ENCODE measurements at places on chromosomes 6 and 20.

DNA sequence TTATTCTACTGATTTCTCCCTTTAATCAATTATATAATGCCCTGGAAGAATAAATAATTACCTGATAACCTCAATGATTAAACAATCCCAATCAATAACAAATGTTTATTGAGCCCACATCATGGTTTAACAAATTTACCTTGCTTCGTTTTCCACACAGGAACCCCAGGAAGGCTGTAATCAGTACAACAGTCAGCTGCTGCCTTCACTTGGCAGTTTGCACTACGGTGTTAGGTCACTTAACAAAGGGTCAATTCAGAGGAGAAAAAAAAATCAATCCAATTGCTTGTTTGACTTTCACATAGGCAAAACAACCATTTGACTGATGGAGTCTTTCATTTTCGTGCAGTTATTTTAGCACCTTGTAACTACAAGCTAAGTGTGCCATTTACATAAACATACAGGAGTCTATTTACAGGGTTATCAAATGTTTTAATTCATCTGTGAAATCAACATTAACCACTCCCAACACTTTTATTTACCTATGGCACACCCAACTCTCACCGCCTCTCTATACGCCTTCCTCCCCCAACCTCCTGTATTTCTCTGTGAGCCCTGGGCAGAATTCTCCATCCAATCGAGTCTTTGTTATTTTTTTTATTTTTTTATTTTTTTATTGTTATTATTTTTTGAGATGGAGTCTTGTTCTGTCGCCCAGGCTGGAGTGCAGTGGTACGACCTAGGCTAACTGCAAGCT lies 140.4 kb upstream of the TAB2 start:
- no peak for DNase-seq

DNA sequence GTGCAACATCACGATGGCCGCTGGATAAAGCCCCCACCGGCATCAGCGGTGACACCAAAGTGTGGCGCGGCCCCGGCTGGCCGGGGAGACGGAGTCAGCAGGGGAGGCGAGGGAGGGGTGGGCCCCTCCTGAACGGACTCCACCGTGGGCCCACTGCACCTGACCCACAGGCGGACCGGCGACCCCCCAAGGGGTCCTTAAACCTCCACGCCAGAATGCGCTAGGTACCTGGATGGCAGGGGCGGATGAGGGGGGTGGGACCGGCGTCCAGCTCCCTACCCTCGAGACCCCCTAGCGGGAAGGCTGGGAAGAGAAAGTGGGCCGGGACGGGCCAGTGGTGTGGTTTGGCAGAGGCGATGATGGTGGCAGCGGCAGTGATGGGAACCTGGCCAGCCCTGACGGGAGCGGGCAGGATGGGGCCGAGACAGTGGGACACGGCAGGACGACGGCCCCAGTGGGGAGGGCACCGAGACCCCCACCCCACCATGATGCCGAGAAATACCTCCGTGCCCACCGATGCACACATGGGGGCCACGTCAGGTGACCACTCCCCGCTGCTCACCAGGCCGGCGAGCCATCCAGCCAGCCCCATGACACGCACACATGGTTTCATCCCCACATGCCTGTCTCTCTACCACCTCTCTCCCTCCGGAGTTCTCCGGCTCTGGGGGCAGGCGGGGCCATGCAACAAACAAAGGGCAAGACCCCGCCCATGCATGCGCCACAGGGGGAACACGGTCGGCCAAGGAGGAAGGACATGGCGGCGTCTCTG lies 771.9 kb upstream of the DEFB115 start:
- DNase-seq = no peak

- DNase-seq = no peak
These were observed 5.9 kb upstream of the UNC93A start for GRCh38 chr6:167285077-167285770.

- no peak for DNase-seq
These were observed 174.6 kb downstream of the KHDC1L start for GRCh38 chr6:73050706-73051105.

DNA sequence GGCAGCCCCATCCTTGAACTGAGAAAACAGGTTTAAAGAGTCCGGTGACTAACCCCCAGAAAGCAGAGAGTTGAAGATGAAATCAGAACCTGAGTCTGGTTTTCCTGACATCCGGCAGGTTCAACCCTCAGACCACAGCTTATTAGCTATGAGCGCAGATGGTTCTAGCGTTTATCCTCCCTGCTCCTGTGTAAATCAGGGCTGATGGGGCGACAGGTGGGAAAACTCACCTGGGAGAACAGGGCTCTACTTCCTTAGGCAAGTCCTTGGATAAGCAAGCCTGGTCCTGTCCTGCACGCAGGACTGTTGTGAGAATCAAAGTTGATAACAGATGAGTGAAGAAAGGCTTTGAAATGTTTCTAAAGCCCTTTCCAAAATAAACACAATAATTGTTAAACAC lies 31.4 kb downstream of the GHRH start:
- no peak for DNase-seq

DNA sequence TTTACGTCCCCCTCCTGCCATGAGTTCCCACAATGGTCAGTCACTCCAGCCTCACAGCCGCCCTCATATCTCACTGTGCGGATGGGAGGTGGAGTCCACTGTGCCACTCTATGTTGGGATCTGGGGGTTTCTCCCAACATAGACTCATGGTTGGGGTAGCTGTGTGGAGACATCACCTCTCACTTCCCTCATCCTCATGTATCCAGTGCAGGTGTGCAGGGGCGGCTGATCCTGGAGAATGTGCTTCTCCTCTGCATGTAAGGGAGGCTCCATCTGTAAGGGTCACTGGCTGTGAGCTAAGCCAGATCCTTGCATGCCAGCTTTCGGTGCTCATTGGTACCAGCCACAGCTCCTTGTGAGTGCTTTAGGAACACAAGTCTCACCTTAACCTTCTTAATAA lies 400.8 kb downstream of the CDH26 start:
- no peak for DNase-seq

- no peak for DNase-seq
These were observed 45.9 kb downstream of the RIPOR3 start for GRCh38 chr20:50645253-50646068.

DNA sequence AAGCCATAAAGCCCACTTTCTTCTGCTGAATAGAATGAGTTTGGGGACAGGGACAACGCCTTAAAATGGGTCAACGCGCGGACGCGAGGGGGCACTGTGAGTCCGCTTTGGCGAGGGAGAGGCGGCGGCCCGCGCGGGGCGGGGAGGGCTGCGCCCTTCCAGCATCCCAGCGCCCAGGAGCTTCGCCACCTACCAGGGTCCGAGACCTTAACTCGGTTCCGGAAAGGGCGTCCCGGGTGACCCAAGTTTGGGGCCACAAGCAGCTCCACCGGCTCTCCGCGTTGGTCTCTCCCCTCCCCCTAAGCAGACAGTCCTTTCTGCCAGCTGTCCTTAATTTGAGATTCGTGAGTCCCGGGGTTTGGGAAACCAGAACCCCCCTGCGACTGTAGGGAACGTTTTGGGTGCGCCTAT lies 1.8 kb upstream of the SAMD5 start:
- DNase-seq = peak; percentile 26

DNA sequence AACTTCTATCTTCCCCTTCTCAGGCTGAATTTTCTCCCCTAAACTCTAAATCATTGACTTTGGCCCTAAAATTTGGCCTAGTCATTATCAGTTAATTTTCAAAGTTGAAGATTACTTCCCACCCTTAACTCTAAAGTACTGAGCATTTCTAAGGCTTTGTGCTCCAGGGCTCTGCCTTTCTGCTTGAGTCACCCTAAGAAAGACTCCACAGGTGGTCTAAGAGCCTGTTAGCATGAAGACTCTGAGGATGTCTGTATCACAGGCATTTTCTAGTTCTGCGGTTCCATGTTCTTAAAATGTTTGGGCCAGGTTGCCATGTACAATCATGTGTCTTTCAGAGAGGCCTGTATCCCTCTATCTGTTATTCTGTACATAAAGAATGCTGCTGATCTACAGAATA lies 808.1 kb upstream of the MANEA start:
- no peak for DNase-seq

GRCh38 chr20:60239956-60240355 lies 281.7 kb downstream of the CDH26 start:
- DNase-seq = no peak

GRCh38 chr20:45768479-45768878 lies 23.2 kb downstream of the WFDC3 start:
- DNase-seq = no peak

DNA sequence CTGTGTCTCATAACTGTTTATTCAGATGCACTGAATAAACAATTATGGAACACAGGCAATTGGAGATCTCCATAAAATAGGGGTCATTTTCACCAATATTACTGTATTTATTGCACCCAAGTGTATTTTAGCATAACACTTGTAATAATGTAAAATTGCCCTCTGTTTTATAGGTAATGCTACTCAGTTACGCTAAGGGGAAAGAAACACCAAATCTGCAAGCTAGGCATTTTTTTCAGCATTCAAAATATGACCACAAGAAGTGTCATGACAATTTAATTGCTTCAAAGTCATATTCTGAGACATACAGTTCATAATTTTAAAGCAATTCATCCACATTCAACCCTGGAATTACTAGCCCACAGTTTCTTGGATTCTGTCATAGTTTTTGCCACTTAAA lies 643.2 kb upstream of the NOX3 start:
- no peak for DNase-seq

GRCh38 chr20:39155971-39156370 lies 193.8 kb downstream of the DHX35 start:
- DNase-seq = no peak

- DNase-seq = no peak
These were observed 171.1 kb downstream of the MCHR2 start for GRCh38 chr6:99822741-99823512.

Data from stimulated activated CD8-positive, alpha-beta memory T cell treated with anti-CD3 and anti-CD28 coated beads, Interleukin-7, amount 100 ng/mL, for 24 hours (primary cell).